SK-N-DZ (cell line): ENCODE measurements at places on chromosomes 7 and 10.

DNA sequence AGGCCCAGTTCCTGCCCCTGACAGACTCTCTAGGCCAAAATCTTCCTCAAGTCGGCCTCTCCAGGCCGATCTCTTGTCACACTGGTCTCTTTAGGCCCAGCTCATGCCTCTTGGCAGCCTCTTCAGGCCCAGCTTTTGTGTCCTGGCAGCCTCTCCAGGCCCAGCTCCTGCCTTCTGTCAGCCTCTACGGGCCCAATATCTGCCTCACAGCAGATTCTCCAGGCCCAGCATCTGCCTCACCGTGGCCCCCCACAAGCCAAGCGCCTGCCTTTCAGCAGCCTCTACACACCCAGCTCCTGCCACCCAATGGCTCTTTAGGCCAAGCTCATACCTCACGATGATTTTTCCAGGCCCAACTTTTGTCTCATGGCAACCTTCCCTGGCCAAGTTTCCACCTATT is 33.0 kb upstream of the VKORC1L1 start:
- DNase-seq = no peak

- peak; percentile 59 for DNase-seq
These were observed 62.2 kb downstream of the SAMD9 start for GRCh38 chr7:93055543-93056107.

GRCh38 chr7:2872296-2872874 is 28.3 kb upstream of the GNA12 start:
- no peak for DNase-seq

- peak; percentile 22 for DNase-seq
These were observed 66.6 kb downstream of the SLIT1 start for GRCh38 chr10:97119058-97119745.

- no peak for DNase-seq
These were observed 33.6 kb upstream of the GUSB start for GRCh38 chr7:66015440-66016130.

DNA sequence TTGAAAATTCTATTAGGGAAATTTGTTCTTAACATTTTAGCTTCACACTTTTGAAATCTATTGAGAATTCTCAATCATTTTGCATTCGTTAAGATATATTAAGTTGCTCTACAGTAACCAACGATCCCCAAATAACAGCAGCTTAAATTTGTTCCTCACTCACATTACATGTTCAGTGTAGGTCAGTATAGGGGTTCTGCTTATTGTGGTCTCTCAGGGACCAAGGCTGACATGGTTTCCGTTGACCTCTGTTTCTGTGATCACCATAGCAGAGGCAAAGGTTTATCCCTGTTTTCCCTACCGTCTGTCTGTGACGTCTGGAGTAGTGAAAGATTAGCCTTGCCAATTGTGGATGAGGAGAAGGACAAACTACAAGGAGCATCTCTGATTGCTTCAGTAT is 235.0 kb upstream of the CSTF2T start:
- no peak for DNase-seq

GRCh38 chr7:45156516-45157272 is 897 bp upstream of the RAMP3 start:
- DNase-seq = no peak

DNA sequence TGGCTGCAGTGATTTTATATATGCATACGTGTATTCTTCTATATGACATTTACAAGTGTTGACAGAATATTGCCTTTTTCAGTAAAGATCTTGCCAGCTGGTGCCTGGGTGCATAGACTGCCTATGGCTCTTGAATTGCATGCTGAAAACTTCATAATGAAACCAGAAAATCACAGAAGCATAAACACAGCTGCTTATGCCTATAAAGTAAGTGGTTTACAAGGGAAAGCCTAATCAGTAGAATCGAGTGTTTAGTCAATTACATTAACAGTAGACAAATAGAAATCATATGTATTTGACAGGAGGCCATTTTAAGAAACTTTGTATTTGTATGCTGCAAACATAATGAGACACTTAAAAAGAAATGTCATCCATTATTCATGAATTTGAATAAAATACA is 82.5 kb downstream of the TMEM168 start:
- DNase-seq = peak; percentile 29

DNA sequence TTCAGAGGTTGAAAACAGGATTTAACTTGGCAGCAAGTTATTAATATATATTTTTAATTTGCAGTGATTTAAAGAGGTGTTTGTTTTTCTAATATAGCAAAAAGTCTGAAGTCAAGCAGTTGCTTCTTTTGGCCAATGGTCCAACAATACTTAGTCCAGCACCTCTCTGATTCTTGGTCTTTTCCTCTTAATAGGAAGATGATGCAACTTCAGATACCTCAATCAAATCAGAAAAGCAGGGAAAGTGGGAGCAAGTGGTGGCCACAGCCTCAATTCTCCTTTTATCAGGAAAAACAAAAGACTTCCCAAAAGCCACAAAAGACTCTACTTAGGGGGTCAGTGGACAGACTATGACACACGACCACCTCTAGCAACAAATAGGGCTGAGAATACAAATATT is 133.6 kb upstream of the LRGUK start:
- DNase-seq = no peak

DNA sequence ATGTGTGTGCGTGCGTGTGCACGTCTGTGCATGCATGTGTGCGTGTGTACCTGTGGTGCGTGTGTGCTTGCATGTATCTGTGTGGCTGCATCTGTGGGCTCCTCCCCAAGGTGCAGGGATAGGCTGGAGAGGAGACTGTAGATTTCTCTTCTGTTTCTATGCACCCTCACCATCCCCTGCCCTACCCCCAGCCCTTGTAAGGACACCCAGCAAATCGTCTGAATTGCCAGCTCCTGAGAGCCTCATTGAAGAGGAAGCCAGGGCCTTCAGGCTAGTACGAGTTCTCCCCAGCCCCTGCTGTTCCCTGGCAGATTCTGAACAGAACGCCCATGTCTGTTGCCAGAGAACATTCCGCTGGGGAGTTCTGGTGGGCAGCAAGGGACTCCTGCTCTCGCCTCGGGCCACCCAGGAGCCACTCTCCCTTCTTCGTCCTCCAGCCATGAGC is 17.0 kb upstream of the TRIM8 start:
- no peak for DNase-seq

- DNase-seq = no peak
These were observed 66.0 kb downstream of the JCAD start for GRCh38 chr10:29993319-29993915.

DNA sequence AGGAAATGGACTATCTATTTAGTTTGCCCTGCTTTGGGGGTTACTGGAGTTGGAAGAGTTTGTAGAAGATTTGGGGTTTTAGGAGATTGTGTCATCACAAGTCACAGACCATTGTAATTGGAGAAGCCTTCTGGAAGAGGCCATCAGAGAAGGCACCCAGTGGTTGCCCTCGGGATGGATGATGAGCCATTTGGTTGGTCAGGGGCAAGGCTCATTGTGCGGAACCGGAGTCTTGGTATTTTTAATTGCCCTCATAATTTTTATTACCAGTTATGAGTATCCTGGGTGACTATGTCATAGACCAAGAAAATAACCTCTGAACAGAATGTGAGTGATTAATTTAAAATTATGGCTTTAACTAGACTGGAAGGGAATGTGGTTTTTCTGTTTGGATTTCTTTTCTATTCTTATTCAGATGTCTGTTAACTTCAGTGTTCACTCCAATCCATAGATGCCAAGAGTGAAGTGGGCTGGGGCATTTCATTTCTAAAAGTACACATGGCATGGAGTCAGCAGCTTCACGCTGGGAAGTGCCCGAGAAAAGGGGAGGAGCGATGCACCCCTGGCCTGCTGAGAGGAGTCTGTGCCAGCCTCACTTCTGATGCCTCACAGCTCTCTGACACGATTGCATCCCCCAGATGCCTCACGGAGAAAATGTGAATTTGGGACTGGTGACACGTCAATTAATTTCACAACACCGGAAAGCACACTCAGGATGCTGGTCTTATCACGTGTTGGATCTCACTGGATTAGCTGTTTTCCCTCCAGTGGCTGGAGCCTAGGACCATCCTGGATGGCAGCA is 225.6 kb upstream of the IGFBP3 start:
- peak; percentile 13 for DNase-seq

DNA sequence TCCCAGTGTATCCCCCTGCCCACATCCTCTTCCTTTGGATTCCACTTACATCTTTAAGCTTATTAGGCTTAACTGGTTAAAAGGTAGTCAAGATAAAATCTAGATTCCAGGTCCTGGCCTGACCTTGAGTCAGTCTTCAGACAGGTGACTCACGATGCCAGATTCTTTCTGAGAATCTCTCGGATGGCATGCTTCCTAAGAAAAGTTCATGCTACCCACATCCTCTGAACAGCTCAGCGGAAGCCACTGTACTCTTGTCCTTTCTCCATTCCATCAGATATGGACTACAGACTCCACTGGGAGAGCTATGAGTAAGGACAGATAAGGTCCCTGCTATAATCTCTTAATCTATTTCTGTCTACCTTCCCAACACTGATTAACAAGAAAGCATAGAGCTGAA is 43.4 kb downstream of the DNMBP start:
- peak; percentile 46 for DNase-seq

GRCh38 chr10:122233857-122234348 is 37.2 kb upstream of the BTBD16 start:
- peak; percentile 42 for DNase-seq

DNA sequence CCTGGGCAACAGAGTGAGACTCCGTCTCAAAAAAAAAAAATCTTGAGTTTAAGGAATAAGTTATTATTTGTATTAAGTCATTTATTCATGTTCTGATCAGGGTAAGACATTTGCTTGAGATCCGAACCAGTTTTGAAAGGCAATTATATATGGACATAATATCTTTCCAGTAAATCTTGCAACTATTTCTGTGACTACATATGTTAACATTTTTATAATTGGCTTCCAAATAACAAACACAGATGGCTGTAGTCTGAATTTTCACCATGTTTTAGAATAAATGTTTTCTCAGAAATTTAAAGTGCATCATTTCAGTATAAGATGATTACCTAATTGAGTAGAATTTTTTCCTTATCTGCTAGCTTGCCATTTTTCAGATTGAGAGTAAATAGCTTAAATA is 21.2 kb downstream of the AKAP9 start:
- DNase-seq = no peak
